Epithelial cell of esophagus (primary cell): ENCODE measurements at places on chromosomes 5 and 9.

DNA sequence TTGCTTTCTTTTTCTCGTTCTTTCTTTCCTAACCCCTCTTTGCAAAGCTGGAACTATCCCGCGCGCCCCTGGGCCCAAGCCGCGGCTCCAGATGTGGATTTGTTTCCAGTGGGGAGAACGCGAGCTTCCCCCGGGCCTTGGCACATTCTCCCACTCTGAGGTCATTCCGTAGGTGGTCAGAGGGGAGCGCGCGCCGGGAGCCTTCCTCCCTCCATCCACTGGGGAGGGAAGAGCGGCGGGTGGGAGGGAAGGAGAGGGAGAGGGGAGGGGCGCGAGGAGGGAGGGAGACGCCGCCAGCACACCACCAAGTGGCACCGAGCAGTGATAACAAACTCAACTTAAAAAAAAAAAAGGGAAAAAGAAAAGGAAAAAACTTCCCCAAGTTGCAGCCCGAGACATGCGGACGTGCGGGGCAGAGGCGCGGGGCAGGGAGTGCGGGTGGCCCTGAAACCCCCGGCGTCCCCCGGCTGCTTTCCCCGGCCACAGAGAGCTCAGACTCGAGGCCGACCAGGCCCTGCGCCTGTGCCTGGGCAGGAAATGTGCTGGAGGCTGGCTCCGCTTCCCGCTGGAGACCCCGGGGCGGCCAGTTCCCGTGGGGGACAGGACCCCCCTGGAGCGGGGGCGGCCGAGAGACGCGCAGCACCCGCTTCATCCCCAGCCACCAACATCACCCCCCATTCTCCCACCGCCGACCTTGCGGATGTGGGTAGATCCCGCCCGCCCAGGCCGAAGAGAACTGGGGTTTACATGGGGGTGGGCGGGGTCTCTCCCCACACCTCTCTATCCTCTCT lies 3.1 kb downstream of the IER5L start:
- DNase-seq, result peak; percentile 72

DNA sequence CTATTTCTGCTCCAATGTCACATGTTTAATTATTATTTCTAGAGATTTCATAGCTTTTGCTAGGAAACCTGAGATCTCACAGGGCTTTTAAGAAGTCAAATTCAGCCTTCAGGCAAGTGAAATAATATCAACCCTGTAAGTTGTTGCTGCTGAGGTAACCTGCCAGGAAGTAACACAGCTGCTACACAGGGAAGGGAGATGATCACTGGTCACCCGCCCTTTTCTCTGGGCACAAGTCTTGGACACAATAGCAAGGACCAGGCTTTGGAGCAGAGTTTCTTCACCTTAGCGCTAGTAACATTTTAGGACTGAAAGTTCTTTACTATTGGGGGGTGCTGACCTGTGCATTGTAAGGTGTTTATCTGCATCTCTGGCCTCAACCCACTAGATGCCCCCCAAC lies 50.1 kb downstream of the PTTG1 start:
- no peak for DNase-seq

DNA sequence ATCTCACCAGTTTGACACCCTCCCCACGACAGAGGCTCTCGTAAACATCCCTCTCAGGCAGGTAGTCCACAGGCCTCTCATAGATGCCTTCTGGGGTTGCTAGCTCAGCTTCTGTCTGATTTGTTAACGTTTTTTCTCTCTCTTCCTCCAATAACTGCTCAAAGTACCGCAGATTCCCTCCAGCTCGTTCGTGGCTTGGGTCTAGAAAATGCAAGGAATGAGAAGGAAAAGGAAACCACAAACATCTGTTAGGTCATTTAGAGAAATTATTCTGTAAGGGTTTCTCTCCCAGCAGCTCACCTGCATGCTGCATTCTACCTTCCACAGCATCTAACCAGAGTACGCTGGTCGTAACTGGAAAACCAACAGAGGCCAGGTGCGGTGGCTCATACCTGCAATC lies 18.5 kb downstream of the P4HA2 start:
- no peak for DNase-seq

GRCh38 chr5:106288979-106289378 lies 1381.8 kb downstream of the EFNA5 start:
- peak; percentile 55 for DNase-seq

DNA sequence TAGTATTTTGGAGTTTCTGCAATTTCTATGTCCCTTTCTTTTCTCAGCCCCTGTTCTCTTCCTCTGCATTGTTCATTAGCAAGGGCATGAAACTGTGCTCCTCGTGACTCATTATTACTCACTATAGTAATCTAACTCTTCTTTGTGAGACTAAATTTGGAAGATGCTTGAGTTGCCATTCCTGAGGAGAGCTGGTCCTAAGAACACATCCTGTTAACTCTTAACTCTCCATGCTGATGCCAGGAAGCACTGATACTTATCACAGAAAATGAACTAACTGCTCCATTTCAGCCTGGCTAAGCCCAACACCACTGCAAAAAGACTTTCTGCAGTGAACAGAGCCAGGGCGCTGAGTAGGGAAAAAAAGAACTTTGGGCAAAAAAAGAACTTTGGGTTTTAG lies 10.6 kb upstream of the CSNK1A1 start:
- peak; percentile 95 for DNase-seq

DNA sequence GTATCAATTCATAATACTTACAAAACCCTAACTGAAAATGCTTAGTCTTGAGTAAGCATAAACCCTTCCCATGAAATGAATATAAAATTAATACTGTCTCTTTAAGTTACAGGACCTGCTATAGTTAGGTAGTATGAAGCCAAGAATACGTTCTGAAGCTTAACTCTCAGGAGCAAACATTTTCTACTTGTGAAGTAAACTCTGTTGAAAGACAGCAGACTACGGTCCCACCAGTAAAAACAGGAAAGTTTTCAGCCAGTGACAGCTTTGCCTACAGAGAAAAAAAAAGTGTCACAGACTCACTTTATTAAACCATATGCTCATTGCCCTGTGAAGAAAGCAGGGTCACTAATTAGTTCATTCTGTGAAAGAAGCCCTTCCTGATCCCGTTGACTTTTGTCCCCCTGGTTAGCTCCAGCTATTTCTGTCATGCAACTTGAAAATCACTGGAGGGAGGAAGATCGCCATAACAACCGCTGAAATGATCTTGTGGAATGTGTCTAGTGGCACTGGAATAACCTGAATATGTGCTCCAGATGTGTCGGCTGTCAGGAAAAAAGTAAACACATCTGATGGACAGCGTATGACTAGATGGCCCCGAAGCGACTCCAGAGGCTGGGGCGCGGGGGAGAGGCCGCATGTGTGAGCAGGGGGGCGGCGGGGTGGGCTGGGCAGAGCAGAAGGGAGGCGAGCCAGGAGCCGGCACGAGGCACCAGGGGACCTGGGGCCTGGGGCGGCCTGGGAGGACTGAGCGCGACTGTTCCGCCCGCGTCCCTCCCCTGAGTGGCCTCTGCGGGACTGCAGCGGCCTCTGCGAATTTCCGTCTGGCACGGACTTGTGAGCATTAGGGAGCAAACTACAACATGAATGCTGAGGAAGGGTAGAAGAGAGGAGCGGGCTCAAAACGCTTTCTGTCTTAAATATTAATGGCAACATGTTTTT lies 41.9 kb downstream of the BNC2 start:
- DNase-seq, result peak; percentile 31

- no peak for DNase-seq
Measured at GRCh38 chr5:6587171-6587570, 45.7 kb downstream of the NSUN2 start.

DNA sequence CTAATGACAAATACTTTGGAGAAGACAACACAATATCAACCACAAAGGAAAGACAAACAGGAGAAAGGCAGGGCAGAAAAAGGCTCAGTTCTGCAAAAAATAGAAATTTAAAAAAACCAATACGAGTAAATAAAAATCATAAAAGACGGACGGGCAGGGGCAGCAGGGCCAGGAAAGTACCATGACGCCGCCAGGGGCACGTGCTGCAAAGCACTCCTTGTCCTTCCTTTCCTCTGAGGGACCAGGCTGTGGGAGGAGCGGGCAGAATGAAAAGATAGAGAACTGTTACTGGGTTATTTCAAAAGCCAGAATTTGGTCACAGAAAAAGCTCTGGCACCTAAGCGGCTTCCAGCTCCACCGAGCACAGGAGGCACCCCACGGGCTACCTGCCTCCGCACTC lies 53.9 kb downstream of the HABP4 start:
- DNase-seq, result no peak

GRCh38 chr5:133232911-133233310 lies 181.1 kb downstream of the HSPA4 start:
- no peak for DNase-seq

- DNase-seq, result no peak
Measured at GRCh38 chr9:82192211-82192610, 203.6 kb downstream of the SPATA31D1 start.

GRCh38 chr5:146290318-146290717 lies 48.3 kb upstream of the POU4F3 start:
- no peak for DNase-seq

GRCh38 chr5:6686915-6687409 lies 26.3 kb upstream of the TENT4A start:
- peak; percentile 58 for DNase-seq

DNA sequence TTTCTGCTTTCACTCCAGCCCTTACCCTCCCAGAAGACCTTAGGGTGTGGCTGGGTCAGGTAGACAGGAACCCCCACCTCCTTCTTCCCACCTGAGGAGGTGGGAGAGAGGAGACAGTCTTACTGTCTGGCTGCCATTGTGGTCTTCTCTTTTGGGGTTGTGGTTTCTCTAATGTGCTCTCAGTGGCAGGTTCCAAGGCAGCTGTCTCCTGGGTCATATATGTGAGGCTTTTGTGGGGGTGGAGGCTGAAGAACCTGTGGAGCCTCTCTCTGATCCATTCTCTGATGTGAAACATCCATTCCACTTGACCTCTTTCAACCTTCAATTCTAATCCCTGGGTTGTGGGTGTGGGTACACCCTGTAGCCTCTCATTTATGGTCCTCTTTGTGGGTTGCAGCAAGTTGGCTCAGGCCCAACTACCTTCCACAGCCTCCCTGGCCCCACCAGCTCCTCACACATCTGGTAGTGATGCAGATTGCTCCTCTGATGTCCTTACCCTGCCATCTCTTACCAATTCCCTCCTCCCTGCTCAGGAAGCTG lies 118.4 kb downstream of the CEP120 start:
- no peak for DNase-seq

- DNase-seq, result peak; percentile 92
Measured at GRCh38 chr9:112119225-112120029, 55.7 kb downstream of the SUSD1 start.

GRCh38 chr9:36218011-36218410 lies 27.3 kb downstream of the CLTA start:
- DNase-seq, result no peak

DNA sequence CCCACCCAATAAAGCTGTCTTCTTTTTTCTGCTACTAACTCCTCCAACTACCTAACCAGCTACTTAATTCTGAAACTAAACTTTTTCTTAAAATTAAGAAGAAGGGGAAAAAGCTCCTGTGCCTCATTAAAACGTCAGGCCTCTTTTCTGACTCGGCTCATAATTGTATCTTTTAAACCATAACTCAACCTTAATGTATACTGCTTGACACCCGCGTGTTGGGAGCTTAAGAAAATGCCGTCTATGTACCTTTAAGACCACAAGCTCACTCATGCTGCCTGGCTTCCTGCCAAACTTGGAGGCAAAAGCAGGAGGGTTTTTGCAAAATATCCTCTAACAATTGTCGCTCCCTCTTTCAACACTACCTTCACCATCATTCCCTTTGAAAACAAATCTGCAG lies 5.0 kb downstream of the EBF1 start:
- DNase-seq, result peak; percentile 73

DNA sequence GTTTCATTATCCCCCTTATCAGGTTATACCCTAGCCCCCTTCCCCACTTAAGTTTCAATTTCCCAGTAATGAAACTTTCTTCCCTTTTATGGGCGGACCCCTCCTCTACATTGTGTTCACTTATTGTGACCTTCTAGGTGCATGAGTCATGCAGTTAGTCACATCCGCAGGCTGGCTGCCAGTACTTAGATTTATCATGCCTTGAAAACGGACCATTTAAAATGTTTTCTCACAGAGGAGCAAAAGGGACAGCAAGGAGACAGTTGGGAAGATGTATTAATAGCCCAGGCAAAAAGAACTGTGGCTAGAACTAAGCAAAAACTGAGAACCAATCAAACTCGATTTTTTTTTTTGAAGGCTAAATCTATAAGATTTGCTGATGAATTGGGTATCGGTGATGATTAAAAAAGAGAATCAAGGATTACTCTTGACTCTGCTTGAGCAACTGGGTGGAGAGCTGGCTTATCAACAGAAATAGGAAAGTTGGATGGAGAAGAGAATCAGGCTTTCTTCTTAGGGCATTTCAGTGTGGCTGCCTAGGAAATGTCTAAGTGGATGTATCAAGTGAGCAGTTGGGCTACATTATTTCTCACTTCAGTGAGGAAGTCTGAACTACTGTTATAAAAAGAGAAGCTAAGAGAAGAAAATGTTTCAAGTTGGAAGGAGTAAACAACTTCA lies 615.0 kb downstream of the HINT1 start:
- DNase-seq, result peak; percentile 83

- no peak for DNase-seq
Measured at GRCh38 chr9:38041564-38042243, 27.3 kb downstream of the SHB start.

DNA sequence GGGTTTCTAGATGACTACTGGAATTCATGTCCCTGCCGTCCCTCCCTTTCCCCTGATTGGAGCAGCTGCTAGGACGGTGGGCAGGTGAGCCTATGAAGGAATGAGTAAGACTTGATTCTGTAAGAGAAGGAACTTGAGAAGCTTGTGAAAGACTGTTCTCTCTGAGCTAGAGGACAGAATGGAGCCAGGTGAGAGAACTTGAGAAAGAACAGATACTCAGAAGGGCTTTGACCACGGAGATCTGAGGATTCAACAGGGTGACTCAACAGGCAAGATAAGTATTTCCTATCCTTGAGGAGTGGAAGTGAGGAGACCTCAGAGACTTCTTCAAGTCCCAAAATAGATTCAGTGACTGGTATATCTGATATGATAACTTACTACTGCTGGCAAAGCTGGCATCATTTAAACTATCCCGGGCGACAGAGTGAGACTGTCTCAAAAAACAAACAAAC lies 41.9 kb downstream of the HSDL2 start:
- peak; percentile 9 for DNase-seq

DNA sequence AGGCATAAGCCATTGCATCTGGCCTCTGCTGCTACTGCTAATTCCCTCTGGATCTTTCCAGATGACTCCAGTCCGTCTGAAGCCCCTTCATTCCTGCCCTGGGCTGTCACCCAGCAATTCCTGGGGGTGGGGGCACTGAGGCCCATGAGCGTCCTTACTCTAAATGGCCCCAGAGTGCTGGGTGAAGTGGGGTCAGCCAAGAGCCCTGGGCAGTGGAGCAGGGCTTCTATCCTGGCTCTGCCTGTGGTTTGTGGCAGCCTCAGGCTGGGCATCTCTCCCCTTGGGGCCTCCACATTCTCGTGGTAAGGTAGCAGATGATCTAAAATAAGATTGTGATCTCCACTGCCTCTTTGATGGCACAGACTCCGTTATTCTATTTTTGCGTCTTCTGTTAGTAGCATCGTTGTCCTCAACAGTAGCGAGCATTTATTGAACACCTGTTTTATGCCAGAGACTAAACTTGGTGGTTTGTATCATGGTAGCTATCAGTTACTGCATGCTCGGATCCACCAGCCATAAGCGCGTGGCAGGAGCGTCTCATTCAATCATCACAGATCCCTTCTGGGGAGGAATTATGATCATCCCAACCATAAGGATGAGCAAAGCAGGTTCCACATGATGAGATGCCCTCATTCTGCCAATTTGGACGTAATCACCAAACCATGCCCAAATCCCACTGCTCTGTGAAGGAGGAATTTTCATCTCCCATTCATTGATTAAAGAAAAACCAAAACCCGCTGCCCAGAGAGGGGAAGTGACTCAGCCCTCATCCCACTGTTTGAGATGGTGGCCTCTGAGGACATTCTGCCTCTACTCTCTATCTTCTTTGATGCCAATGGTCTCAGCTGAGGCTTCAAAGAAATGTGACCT lies 21.9 kb upstream of the DUSP1 start:
- DNase-seq, result no peak

- DNase-seq, result peak; percentile 37
Measured at GRCh38 chr9:95506428-95506677, 10.4 kb downstream of the PTCH1 start.
